ENCODE measurements at places on chromosomes 3 and 15.

GRCh38 chr3:129587566-129588210, 18.8 kb downstream of the PLXND1 start:
- DNase-seq: no peak

- DNase-seq: no peak
Measured at GRCh38 chr3:10748040-10748439, 68.0 kb upstream of the SLC6A11 start.

- DNase-seq: no peak
Measured at GRCh38 chr3:194941360-194941955, 255.8 kb downstream of the FAM43A start.

GRCh38 chr3:114319453-114319852, 25.6 kb downstream of the TIGIT start:
- peak; percentile 19 for DNase-seq

GRCh38 chr3:53533472-53533871, 39.1 kb downstream of the CACNA1D start:
- no peak for DNase-seq

- no peak for DNase-seq
Measured at GRCh38 chr3:28972921-28973320, 307.9 kb upstream of the RBMS3 start.

- DNase-seq: no peak
Measured at GRCh38 chr15:30030345-30030744, 52.4 kb upstream of the GOLGA8J start.

DNA sequence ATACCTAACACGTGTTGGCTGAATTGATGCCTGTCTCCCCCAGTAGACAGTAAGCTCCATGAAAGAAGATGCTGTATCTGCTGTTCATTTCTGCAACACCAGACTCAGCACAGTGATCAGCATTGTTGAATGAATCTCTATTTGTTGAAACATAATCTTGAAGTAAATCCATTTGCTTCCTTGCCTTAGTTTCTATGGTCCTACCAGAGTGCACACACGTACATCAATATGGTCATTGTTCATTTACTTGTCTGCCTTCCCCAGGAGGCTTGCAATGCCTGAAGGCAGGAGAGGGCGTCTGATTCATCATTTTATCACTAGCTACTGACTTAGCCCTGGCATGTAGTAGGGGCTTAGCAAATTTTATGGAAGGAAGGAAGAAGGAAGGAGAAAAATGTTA, 19.2 kb downstream of the RBP2 start:
- DNase-seq: no peak

- DNase-seq: no peak
Measured at GRCh38 chr3:161412123-161412522, 40.8 kb upstream of the SPTSSB start.

DNA sequence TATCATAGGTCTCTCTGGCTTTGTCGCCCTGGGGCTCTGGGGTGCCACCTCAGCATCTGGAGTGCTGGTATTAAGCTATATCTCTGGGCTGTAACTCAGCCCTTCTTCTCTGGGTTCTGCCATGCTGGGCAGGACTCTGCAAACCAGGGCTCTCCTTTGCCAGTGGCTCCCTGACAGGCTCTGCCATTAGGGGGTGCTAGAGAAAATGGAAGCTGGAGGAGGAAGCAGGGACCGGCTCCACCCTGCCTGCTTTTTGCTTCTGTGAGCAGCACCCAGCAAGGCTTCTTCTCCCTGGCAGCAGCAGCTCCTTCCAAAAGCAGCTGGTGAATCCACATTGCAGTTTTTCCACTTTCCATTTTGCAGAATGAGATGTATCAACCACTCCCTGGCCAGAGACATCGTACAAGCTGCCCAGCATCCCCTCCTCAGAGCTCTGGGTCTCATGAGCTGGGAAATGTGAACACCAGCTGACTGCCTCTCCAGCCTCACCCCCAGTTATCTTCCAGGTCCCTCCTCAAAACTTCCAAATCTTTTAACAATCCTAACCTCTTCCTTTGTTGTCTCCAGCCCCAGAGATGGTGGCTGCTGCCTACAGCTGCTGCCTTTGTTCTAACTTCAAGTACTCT, 165.0 kb downstream of the ABHD5 start:
- DNase-seq: peak; percentile 85

DNA sequence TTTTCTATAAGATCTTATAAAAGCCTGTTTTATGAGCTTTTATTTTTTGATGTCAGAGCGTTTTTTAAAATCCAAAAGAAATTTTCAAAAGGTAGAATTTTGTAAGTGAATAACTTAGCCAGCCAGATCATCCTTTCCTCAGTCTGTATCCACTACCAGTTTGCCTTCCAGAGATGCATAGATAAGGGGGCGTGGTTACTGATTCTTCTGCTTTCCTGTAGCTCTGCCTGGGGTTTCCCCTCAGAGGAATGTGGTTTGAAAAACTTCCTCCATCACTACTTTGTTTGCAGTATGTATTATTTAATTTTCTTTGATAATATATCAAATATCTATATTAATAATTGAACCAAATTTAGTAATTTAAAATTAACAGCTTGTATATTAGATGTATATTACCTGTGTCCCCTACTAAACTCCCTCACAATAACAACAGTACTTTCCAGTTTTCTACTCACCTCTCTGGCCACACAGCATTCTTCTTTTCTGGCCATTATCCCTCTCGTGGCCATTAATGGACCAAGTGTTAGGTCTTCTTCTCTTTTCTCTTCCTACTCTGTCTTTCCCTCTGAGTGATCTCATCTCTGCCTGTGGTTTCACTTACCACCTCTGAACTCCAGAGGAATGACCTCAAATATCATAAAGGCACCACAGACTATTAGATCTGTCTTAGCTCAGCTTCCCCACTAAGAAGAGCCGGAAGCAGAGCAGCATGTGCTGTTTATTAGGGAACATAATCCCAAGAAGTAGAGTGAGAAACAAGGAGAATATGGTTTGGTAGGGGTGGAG, 239.7 kb downstream of the UBE2E2 start:
- DNase-seq: peak; percentile 76

DNA sequence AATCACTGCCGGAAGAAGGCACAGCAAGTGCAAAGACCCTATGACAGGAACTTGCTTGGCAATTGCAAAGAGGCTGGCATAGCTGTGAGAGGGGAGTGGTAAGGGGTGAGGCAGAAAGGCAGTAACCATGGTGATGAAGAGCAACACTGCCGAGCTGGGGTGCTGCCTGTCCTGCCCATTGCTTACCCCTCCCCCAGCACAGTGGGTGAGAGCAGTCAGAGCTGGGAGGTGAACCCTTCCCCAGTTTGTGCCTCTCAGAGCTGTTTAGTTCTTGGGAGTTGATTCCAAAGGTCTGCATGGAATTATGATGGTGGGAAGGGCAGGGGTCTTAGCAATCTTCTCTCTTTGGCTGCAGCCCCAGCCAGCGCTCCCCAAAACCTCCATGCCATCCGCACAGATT, 8.8 kb downstream of the TYRO3 start:
- no peak for DNase-seq

DNA sequence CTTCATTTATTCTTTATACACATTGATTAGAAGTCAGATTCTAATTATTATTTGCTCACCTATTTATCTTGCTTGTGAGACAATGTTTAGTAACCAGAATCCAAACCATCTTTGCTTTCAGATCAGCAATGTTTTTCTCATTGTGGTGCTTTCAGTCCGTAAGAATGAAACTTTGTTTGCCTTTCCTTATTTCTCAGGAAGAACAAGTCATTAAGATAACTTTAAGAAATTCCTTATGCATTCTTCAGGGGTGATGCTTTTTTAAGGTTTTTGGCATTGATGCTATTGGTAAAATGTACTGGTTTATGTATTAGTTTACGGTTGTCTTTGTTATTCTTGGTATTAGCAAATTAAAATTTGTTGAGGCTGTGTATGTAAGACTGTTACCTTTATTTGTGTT, 120.8 kb upstream of the POU1F1 start:
- DNase-seq: no peak

DNA sequence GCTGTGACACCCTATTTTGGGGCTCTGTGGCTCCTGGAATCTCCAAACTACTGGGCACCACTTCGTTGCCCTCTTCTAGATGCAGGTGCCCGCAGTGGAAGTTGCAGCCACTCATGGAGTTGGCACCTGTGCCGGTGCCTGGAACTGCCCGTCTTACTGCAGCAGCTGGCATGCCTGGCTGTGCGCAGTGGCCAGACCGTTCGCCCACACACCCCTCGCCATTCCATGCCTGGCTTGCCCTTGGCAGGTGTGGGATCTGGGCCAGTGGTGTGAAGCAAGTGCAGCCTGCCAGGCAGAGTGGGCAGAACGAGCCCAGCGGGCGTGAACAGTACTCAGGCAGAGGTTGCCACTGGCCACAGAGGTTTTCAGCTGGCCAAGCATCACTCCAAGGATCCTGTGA, 1286.7 kb downstream of the ROBO1 start:
- peak; percentile 68 for DNase-seq

- DNase-seq: peak; percentile 59
Measured at GRCh38 chr15:82999905-83000671, 11.4 kb downstream of the C15orf40 start.

- DNase-seq: peak; percentile 63
Measured at GRCh38 chr3:120172070-120172469, 77.8 kb upstream of the GSK3B start.

DNA sequence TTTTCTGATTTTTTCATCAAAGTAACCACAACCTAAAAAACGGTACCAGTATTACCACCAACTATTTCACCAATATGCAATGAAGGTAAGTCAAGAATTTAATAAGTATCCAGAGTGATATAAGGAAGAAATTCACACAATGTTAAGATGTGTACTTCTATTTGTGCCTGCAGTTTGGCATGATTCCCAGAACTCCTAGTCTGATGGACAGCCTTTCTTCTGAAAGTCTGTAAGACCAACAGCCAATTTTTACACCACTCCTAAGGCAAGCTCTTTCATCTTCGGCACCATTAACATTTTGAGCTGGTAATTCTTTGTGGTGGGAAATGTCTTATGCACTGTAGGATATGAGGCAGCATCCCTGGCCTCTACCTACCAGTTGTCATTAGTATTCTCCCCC, 108.3 kb downstream of the VPS13C start:
- DNase-seq: peak; percentile 43

- no peak for DNase-seq
Measured at GRCh38 chr3:22691407-22691806, 511.7 kb upstream of the UBE2E2 start.

- no peak for DNase-seq
Measured at GRCh38 chr3:131960324-131960723, 74.5 kb downstream of the CPNE4 start.

DNA sequence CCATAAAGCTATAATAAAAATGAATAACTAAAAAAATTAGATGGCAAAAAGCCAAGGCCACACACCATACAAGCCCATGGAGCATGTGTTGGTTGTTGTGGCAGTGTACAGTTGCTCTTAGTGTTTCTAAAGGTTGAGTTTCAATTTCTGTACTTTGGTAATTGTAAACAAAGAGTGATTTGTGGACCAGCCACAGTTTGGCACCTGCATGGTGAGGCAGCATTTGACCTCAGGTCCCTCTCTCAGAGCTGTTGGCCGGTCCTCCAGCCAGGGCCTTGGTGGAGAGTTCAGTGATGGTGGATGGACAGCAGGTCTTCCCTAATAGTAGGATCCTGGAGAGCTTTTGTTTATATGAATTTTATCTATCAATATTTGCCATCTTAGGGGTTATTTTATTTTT, 5.6 kb downstream of the ACAD9 start:
- no peak for DNase-seq

DNA sequence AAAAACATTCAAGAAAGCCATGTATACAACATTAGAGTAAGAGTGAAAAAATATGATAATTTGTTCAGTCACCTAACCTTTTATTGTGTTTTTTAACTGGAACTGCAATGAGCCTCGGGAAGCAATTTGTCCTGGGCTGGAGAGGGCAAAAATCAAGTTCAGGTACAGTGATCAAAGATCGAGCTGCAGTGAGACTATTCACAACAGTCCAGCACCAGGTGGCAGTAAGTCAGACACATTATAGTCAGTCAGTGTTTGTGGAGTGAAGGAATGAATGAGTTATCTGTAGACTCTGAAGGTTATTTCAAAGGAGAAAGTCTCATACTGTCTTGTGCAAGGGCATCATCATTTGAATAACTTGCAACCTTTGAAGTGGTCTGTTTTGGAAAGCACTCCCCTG, 116.6 kb downstream of the CHDH start:
- no peak for DNase-seq

DNA sequence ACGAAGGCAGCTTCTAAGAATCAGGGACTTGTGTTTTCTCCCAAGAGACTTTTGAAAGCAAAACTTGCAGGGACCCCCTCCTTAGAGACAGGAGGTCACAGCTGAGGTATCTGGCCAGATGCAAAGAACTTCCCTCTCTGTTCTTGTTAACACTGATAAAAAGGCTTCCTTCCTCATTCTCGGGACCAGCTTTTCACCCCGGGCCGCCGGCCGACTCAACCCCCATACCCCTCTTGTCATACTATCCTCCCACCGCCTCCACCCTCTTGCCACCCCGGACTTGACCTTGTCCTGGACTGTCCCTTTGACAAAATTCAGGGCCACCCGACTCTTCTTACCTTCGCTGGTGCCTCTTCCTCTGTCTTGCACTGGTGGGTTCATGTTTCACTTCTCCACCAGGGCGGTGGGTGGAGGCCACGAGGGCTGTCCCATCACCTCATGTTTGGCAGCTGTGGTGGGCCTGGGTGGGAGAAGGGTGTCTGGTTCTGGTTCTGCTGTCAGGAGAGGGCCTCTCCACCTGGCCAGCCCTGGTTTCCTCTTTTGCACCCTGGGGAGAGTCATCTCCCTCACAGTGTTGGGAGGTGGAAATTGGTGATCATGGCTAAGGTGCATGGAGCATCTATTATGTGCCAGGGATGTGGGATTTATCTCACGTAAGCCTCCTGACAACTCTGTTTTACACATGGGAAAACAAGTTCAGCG, 32.5 kb downstream of the BHLHE40 start:
- no peak for DNase-seq

DNA sequence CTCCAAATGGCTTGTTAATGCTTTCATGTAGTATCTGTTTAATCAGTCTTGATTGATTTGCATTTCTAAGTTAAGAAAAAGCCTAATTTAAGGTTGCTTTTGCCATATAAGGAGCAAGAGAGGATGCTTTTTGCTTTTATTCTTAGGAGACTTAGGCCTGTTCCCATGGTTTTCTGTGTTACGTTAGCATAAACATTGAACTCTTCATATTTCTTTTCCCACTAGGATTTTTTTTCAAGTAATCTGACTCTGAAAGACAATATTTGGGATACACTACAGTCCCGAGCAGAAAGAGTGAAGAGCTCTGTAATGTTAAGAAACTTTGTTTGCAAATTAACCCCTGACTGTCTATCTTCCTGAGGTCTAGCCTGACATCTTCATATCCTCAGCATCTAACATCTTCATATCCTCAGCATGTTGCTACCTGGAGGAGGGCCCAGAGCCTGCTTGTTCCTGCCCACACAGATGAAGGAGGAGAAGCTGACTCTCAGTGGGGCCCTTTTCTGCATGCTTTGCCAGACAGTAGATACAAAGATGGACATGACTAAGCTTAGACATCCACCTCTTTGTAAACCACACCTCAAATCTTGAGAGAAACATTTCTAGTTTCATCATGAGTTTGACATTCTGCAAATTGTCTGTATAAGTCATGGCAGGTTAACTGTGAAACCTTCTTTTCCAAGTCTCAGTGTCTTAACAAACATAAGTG, 86.2 kb upstream of the COL6A5 start:
- DNase-seq: no peak

DNA sequence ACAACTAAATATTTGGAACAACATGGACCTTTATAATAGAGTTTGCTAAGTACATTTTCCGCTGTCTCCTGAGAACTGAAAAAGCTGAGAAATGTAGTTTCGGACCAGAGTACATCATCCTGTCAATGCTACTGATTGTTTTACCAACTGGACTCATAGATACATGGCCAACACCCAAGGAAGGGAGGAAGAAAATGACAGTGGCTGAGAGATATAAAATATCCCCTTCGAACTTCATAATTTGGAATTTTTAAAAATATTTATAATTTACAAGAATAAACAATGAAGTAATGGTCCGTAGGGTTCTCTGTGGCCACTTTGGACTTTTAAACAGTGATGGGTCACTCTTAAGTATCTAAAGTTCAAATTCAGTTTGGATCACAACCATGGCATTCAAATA, 1042.7 kb downstream of the MCTP2 start:
- no peak for DNase-seq
